ENCODE measurements at places on chromosomes 6 and 20.

DNA sequence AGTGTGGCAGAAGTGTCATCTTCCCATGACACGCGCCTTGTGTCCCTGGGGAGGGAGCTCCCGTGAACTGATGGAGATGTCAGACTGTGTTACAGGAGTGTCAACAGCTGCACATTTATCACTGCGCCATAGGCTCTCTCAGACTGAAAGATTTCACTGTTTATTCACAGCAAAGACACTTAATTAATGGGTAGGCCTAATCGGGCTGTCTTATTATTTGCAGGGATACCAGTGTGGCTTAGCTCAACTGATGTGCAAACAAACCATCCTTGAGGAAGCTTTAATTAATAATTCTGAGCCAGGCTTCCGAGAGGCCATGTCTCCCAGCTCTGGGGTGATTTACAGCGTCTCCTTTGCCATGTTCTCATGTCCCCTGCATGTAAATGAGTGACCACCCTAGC is 771.0 kb downstream of the QKI start:
- no peak for DNase-seq

- DNase-seq = no peak
These were observed 241.4 kb downstream of the IBTK start for GRCh38 chr6:82006027-82006738.

DNA sequence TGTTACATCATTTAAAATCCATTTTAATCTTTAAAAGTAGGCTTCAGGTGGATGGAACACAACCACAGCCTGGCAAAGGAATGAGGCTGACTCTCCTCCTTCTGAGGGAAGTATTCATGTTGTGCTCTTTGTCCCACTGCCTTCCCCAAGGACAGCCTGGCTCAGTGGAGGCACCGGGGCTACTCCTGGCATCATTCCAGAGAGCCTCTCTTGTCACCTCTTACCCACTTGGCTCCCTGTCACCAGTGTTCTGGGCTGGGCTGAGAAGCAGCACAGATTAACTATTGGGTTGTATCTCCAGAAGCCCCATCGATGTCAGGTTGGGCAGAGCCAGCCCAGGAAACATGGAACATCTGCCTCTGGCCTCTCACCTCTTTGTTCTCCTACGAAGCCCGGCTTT is 10.7 kb upstream of the TP53INP2 start:
- no peak for DNase-seq

DNA sequence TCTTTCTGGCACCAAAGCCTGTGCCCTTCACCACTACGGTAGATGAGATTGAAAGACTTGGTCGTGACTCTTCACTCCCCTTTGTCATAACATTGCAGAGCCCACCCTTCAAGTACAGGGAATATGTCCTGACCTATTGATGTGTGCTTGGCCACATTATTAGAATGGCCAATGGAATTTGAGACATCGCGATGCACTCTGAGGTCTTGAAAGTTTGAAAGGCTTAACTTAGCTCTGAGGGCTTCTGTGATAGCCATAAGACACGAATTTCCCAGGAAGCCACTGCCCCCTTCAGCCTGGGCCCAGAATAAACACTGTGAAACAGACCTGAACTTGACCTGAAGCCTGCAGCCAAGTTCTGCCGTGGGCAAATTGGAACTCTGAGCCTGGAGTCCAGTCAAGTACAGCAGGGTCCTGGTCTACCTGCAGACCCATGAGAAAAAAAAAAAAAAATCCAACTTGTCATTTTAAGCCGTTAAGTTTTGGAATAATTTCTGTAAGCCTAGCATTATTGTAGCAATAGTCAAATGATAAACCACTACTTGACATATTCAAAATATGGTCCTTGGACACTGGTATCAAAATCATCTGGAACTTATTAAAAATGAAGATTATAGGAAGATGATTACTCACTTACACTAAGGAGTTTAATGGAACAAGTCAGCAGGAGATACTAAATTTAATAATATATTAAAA is 36.9 kb upstream of the TRAF3IP2 start:
- no peak for DNase-seq

DNA sequence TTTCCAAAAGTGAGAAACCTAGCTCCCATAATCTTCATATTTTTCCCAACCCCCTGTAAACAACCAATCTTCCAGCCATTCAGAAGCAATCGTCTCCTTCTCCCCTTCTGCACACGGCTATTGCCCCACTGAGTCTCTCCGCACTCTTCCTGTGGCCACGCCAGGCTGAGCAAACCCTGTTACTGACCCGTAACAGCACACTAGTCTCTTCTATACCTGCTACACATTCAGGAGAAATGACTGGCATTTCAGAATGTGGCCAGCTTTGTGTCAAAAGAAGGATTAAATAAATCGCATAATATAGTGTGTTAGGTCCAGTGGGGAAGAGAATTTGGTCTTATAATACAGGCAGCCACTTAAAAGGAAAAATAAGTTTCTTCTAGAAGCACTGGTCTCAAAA is 41.4 kb downstream of the ECT2L start:
- DNase-seq = no peak

DNA sequence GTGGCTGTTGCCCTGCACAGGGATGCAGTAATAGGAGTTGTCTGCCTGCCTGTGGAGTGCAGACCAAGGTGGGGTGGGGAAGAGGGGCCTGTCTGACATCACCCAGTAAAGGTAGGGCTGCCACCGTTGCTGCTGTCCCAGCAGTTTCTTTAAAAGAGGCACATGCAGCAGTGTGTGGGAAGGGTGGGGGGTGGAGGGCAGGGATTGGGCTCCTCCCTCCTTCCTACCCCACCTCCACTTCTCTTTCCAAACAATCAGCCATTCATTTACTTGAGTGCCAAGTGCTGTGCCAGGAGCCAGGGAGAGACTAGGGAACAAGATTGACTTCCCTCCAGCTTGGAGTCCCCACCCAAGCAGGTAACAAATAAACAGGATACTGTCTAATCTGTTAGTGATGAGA is 66.8 kb upstream of the MYL9 start:
- no peak for DNase-seq

GRCh38 chr6:122352981-122353664 is 46.3 kb upstream of the HSF2 start:
- DNase-seq = no peak

DNA sequence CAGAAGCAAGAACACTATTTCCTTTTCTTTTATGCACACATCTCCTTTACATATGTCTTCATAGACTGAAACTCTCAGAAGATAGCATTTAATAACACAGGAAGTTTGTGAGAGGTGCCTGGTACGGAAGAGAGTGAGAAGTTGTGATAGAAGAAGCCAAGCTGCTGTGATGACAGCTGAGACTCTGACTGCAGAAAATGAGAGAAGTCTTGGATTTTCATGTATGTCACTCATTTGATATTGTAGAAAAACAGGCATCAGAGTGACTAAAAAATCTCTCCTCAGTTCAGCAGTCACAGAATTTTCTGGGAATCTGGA is 154.9 kb upstream of the BMP2 start:
- no peak for DNase-seq

DNA sequence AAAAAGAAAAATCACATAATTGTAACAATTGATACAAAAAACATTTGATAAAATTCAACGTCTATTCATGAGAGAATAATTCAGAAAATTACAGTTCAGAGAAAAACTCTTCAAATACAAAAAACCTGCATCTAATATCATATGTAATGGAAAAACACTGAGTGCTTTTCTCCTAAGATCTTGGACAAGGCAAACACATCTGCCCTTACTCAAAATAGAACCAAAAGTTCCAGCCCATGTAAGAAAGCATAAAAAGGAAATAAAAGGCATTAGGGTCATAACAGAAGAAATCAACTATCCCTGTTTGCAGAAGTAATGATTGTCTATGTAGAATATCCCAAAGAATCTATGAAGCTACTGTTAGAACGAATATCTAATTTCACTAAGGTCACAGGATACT is 721.4 kb downstream of the RFPL4B start:
- no peak for DNase-seq

GRCh38 chr6:10201606-10202510 is 213.0 kb downstream of the TFAP2A start:
- DNase-seq = no peak

GRCh38 chr6:28943223-28943556 is 19.4 kb upstream of the TRIM27 start:
- no peak for DNase-seq

- DNase-seq = no peak
These were observed 944.8 kb upstream of the CITED2 start for GRCh38 chr6:140319209-140319608.
